ENCODE measurements at places on chromosomes 13 and 19.

- no peak for DNase-seq
These were observed 18.0 kb downstream of the PEPD start for GRCh38 chr19:33503433-33504057.

- no peak for DNase-seq
These were observed 12.4 kb upstream of the TINCR start for GRCh38 chr19:5580161-5580571.

DNA sequence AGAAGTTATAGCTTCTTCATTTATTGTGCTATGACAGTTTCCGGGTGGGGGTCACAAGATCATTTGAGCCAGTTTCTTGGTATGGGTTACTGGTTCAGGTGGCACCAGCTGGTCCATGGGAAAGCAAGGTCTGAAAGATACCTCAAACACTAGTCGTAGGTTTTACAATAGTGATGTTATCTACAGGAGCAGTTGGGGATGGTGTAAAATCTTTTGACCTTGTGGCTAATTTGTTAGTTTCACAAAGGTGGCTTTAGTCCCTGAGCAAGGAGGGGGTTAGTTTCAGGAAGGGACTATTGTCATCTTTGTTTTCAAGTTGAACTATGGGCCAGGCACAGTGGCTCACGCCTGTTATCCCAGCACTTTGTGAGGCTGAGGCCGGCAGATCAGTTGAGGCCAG, 24.6 kb downstream of the CHST8 start:
- no peak for DNase-seq

- no peak for DNase-seq
These were observed 176.9 kb downstream of the SHISA2 start for GRCh38 chr13:25874907-25875306.

DNA sequence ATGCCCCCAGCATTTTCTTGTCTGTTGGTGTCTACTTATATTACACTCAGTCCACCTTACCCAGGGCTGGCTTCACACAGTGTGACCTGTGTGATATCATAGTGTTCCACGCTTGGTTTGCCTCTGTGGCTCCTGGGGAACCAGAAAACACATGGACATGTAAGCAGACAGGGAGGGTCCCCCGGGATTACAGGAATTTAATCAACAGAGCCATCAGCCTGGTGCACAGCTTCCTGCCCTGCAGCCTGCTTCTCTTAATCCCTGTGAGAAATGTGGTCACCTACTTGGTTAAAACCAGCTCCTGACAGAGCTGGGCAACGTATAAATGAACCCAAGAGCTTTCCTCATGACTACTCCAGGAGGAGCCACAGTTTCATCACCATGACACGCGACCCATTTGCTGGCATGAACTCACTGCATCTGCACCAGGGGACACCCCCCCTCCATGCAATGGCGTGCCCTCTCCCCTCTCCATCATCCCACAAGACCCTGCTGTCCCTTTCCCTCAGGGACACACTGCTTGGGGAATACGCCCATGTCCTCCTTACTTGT, 152.1 kb downstream of the UQCRFS1 start:
- no peak for DNase-seq

GRCh38 chr13:88925954-88926353, 1254.8 kb downstream of the SLITRK5 start:
- no peak for DNase-seq

DNA sequence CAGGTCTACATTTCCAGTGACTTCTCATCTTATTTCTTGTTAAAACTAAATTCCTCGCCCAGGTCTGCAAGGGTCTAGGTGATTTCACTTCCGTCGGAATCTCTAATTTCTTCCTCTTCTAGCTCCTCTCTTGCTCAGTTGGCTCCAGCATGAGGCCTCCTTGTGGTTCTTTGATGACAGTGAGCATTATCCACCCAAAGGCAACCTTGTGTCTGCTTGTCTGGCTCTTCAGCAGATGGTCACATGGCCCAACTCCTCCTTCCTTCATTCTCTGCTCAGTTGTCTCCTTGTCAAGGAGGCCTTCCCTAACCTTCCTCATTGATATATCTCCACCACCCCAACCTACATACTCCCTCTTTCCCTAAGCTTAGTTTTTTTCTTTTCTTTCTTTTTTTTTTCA, 1391.4 kb downstream of the EFNB2 start:
- no peak for DNase-seq

GRCh38 chr19:13102666-13103580, at the start of gene LYL1:
LYL1 (minus strand) TSS chr19:13102858; CDS start chr19:13101171, 1,687 bp downstream.
- DNase-seq, result no peak

DNA sequence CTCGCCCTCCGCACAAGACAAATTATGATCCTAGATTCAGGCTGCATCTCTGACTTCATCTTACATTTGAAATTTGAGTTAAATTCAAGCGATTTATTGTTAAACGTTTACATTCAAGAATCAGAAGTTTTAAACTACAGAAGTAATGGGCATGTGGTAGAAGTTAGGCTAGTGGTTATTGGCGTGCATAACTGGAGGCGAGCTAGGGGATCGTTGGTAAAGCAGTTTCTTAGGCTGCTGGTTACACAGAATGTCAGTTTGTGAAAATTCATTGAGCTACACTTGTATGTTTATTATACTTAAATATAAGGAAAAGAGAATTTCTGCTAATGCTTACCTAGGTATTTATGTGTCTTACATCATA, 733 bp upstream of the CDX2 start:
- DNase-seq, result no peak

GRCh38 chr19:42634409-42635232, 39.9 kb upstream of the CEACAM8 start:
- no peak for DNase-seq
